ENCODE measurements at places on chromosomes 5 and 9.

DNA sequence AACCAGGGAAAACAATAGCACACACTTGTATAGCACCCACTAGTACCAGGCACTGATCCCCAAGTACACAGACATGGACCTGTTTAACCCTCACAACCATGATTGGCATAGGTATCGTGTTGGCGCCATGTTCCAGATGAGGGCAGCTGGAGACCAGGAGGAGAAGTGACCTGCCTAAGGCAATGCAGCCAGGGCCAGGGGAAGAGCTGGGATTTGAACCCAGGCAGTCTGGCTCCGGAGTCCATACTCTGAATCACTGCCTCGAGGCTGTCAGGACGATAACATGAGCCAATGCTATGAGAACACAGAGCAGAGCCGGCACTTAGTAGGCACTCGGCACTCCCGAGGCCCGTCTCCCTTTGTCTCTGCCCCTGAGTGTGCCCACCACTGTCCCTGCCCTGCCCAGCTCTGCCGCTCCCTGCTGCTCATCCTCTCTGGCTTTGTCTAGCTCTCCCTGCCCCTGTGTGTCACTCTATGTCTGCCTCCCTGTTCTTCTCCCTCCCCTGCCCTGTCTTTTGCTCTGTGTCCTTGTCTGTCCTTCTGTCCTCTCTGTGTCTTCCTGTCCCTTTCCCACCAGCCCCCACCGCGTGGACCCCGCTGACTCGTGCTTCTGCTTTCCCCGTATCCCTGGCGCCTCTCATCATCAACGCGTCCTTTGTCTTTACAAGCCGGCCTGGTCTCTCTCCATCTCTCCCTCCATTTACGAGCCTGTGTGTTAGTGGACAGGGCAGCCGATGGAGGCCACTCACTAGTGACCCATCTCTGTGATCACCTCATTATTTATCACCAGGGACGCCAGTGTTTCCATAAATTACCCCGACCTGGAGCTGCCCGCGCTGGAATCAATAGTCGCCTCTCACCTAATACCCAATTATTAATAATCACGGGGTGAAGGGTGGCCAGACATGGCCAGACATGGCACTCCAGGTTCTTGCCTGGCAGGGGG, 99.4 kb upstream of the MVB12B start:
- no peak for DNase-seq

DNA sequence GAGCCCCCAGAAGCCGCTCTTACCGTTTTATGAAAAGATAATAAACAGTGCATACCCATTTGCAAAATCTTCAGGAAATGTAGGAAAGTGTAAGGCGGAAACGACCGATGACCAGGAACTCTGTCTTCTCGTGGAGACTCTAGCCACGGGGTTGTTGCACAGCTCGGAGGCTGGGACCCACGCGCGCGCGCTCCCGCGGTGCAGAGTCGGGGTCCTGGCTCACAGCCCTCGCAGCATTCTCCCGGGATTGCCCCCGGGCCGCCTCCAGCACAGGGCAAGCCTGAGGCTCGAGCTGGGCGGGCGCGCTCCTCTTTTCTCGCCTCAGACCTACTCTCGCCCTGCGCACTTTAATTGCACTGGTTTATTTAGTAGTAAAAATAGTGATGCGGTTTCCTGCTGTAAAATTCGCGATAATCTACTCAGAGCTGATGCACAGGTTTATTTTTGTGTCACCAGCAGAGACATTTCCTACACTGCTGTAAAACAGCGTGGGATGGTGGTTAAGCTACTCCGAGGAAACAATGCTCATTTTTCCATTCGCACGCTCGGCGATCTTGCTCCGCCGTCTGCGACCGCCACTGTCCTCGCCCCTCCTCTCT, 15.5 kb downstream of the TRIM7 start:
- DNase-seq, result peak; percentile 26

GRCh38 chr9:137252555-137253506, 1.7 kb downstream of the STPG3 start:
- DNase-seq, result no peak

GRCh38 chr5:15510831-15511230, 10.9 kb downstream of the FBXL7 start:
- peak; percentile 57 for DNase-seq

- no peak for DNase-seq
Measured at GRCh38 chr9:95189251-95190098, 128.0 kb downstream of the FANCC start.

DNA sequence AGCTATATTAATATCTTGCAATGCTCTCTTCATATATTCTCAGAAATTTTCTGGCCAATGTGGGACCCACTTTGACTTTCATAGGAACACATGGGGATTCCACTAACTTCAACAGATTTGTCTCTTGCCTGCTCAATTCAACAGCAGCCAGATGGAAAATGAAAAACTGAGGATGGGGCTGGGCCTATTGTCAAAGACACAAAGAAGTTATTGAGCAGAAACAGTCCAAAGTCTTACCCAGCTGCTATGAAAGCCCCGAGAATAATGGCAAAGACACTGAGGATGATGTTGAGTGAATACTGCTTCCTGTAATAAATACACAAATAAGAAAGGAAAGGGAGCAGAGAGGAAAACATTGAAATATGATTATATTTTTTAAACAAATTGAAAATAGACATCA, 32.6 kb downstream of the SLC35D2 start:
- DNase-seq, result no peak

DNA sequence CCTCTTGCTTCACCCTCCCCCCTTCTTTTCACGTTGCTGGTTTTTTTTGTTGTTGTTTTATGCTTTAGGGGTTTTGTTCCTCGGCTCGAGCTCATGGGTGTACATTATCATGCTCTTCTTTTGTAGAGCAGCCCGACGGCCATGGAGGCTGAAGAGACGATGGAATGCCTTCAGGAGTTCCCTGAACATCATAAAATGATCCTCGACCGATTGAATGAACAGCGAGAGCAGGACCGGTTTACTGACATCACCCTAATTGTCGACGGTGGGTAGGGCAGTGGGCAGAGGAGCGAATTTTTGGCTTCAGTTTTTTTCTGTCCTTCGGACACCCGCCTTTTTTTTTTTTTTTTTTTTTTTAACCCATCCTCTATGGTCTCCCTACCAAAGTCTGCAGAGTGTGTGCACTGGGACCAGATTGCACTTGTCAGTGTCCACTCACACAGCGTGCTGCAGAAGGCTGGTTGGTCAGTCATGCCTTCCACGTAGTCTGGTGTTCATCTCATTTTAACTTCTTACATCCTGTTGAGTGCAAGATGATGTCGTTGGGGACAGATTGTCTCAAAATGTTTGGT, 1.3 kb downstream of the ZNF131 start:
- peak; percentile 54 for DNase-seq

DNA sequence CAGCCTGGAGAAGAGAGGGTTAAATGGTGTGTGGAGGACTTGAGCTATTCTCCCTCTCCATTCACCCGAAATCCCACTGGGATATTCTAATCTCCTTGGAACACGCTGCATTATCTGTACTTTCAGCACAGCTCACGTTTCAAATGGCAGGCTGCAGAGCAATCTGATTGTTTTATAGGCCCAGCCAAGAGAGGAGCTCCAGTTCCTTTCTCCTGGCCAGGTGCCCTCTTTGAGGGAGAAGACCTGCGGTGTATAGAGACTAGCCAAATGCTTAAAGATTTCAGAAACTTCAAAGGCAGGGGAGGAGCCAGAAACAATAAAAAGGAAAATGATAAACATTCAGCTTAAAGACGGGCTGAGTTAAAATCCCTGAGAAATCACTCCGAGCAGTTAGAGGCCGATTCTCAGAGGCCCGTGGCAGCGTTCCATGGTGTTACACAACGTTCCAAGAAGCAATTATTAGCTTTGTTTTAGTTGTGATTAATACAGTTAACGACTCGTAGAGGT, 564.0 kb upstream of the KLF4 start:
- DNase-seq, result peak; percentile 69

Data from myocyte (in vitro differentiated cells).